ENCODE measurements at places on chromosomes 7 and 10. TPM values are rescaled to one million over a fixed set of nuclear protein-coding genes. Genes with fewer than 3 reads are reported as not detected.

FOXI2 gene
- total RNA-seq = not detected

APBB1IP gene
- total RNA-seq = 73.2 TPM

SLC16A9 gene
- total RNA-seq = not detected

GRID2IP gene
- total RNA-seq = 0.26 TPM

OPN4 gene
- not detected for total RNA-seq

ZNF425 gene
- total RNA-seq = 0.53 TPM

WNT16 gene
- not detected for total RNA-seq

ITIH2 gene
- total RNA-seq = not detected

- DNase-seq = no peak
Observed at GRCh38 chr7:101108330-101108857, 18.5 kb upstream of the SERPINE1 start.

- DNase-seq = no peak
Observed at GRCh38 chr10:6536102-6536501, 44.0 kb downstream of the PRKCQ start.

DNA sequence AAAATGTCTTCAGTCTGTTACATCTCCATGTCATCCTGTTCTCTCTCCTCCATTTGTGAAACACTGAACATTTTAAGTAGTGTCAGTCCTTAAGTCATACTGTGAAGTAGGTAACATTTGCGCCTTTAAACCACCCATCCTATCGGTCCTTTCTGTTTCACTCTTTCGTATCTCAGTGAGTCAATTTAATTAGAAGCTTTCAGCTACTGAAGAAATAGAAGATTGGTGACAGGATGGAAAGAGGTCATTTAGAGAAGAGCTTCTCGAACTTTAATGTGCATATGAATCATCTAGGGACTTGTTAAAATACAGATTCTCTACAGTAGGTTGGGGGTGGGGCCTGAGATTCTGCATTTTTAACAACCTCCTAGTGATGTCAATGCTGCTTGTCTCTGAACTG, 113.4 kb downstream of the SRI start:
- DNase-seq = no peak

DNA sequence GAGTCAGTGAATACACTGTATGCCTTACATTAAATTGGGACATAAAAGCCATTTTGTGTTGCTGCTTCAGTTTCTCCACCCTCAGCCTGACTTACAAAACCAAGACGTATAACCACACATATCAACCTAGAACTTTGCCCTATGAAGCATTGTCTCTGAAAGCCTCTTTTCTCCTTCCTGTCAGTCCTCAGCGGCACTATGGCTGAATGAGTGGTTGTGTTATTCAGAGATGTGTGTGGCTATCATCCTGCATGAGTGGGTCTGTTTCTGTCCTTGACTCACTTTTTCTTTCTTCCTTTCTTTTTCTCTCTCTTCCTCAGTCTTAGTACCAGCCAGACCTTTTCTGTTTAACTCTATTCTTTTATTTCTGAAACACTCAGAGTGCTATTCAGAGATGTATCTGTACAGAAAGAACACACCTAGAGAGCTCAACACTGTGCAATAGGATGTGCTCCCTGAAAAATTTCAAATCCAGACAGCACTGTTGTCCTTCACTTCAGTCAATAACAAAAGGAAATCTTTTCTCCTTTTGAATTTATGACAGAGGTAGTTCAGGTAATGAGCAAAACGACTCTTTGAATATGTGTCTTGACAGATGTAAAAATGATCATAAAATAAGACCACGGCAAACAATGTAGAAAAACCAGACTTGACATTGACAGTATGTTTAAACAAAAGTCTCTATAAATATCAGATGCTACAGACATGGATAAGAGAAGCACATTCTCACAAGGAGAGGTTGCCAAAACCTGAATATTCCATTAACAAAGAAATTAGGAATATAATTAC, 163.3 kb upstream of the FEZF1 start:
- no peak for DNase-seq
